Stimulated activated CD4-positive, alpha-beta T cell treated with anti-CD3 and anti-CD28 coated beads, TNF-alpha, amount 100 ng/mL, for 48 hours (primary cell): ENCODE measurements at places on chromosomes 1 and 21.

DNA sequence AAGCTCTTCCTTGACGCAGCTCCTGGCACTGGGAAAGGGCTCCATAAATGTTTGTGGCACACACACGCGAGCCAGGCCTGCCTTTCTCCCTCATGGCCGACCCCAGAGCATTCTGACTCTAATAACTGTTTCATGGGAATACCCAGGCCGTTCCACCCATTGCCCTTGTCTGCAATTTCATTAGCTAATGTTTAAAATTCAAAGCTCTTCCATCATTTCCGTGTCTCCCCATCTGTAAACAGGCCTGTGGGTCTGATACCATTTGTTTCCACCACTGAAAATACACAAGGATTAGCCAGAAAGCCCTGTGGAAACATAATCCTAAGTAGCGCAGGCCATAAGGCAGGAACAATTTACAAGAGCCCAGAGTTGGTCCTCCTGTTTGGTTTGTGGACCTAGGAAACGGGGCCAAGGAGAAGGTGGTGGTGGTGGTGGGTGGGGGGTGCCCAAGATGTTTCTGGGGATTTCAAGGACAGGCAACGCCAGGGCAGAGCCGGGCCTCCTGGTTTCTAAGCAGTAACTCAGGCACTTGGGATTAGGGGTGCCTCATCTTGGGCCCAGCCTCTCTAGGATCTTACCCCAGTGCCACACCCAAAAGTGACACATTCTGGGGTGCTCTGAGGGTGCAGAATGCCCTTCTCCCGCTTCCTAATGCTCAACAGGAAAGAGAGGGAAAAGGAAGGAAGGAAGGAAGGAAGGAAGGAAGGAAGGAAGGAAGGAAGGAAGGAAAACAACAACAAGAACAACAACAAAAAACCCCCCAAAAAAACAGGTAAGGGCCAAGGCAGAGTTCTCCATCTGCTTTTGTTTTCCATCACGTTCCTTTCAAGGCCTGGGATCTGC is 79.4 kb downstream of the SSBP3 start:
- no peak for DNase-seq

- no peak for DNase-seq
These were observed 41.2 kb upstream of the PDC start for GRCh38 chr1:186502087-186502486.

- no peak for DNase-seq
These were observed 44.3 kb upstream of the GTF2B start for GRCh38 chr1:88935522-88936222.

GRCh38 chr1:54013393-54014008 is 4.5 kb downstream of the LDLRAD1 start:
- DNase-seq = no peak

GRCh38 chr1:10225573-10225972 is 15.2 kb downstream of the KIF1B start:
- no peak for DNase-seq
